ENCODE measurements at places on chromosomes 11 and 22.

GRCh38 chr11:25094085-25094802, 597.4 kb downstream of the LUZP2 start:
- DNase-seq, result no peak
- H3K27ac ChIP-seq, result no peak overlapping the region

GRCh38 chr22:43296276-43296902, 46.8 kb downstream of the SCUBE1 start:
- no peak for DNase-seq
- H3K36me3 ChIP-seq, result no peaks in the 10 kb centered on the region
- H3K27me3 ChIP-seq, result no peaks in the 10 kb centered on the region
- H3K27ac ChIP-seq, result no peak overlapping the region
- no peak overlapping the region for H3K4me3 ChIP-seq

- DNase-seq, result no peak
- no peaks in the 10 kb centered on the region for H3K36me3 ChIP-seq
- no peaks in the 10 kb centered on the region for H3K4me1 ChIP-seq
- peaks cover 12% of the 10 kb centered on the region for H3K27me3 ChIP-seq
- no peak overlapping the region for H3K27ac ChIP-seq
- no peak overlapping the region for H3K4me3 ChIP-seq
Measured at GRCh38 chr11:83818349-83818748, 532.2 kb upstream of the CCDC90B start.

DNA sequence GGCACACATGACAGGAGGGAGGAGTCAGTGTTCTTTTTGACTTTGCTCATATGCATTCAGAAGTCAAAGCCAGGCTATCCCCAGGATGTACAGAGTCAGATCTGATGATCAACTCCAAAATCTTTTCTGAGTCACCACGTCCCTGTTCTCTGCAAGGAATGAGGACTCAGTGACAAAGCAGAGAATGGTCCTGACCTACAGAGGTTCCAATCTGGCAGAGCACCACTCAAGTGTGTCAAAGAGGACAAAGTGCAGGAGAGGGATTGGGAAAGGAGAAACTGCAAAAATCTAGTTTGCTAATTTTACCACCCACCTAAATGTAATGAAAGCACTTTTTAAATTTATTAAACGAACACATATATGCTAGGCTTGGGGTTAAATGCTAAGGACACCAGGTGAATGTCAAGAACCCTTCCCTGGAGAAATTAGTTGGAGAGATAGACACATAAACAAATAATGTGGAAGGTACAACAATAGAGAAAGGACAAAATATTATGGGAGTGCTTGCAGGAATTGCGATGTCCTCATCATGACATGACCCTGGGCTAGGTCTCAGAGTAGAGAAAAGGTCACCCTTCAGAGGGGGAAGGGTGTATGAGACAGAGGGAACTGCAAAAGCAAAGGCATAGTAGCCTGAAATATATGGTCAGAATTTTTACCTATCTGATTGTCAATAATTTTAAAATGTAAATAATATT, 56.3 kb downstream of the MTNR1B start:
- H3K36me3 ChIP-seq, result no peaks in the 10 kb centered on the region
- no peak overlapping the region for H3K4me3 ChIP-seq
- H3K27me3 ChIP-seq, result peaks cover 5% of the 10 kb centered on the region
- no peak for DNase-seq
- H3K4me1 ChIP-seq, result no peaks in the 10 kb centered on the region

GRCh38 chr11:59102259-59102765, 4.7 kb upstream of the FAM111B start:
- DNase-seq, result peak; percentile 74
- H3K27ac ChIP-seq, result no peak overlapping the region
- peaks cover 76% of the 10 kb centered on the region for H3K27me3 ChIP-seq
- H3K4me1 ChIP-seq, result peaks cover 31% of the 10 kb centered on the region
- H3K4me3 ChIP-seq, result peak overlapping the region; percentile 69
- peaks cover 4% of the 10 kb centered on the region for H3K36me3 ChIP-seq

DNA sequence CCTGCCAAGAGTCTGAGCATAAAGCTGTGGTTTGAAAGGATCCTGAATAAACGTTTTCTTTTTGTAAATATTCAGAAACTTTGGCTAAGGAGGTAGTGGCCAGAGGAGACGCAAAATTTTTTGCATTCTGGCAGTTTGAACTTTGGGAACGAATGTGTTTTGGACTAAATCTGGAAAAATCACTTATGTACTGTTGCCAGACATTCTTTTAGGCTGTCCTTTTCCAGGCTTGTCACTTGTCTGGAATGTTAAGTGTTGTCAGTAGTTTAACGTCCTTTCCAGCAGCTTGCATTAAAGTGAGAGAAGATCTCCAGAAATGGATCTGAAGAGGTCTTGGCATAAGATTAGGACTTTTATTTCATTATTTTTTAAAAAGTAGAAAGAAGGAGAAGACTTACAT, 18.5 kb downstream of the SPECC1L start:
- peaks cover 60% of the 10 kb centered on the region for H3K4me1 ChIP-seq
- no peak overlapping the region for H3K4me3 ChIP-seq
- no peaks in the 10 kb centered on the region for H3K27me3 ChIP-seq
- no peak overlapping the region for H3K27ac ChIP-seq
- DNase-seq, result no peak

- no peak overlapping the region for H3K27ac ChIP-seq
- no peak overlapping the region for H3K4me3 ChIP-seq
- H3K36me3 ChIP-seq, result no peaks in the 10 kb centered on the region
- peaks cover 31% of the 10 kb centered on the region for H3K27me3 ChIP-seq
- no peak for DNase-seq
Measured at GRCh38 chr22:47878460-47878859, 1116.0 kb downstream of the TBC1D22A start.

DNA sequence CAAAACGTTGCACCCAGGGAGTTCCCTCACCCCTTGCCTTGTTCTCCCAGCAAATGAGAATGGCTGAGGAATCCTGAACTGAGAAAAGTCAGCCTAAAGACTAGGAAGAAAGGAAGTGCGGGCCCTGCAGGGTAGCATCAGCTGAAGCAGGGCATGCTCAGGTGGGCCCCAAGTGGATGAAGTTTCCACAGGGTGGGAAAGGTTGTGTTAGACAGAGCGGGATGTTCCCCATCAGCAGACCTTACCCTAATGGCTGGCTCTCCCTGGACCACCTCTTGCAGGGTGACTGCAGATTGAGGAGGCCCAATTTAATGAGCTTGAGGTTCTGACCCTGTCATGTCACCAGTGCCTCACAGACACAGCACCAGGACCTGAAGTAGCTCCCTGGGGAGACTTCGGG, 81.5 kb upstream of the MYOD1 start:
- no peak overlapping the region for H3K27ac ChIP-seq
- H3K4me1 ChIP-seq, result no peaks in the 10 kb centered on the region
- no peaks in the 10 kb centered on the region for H3K27me3 ChIP-seq
- no peak for DNase-seq

- H3K4me1 ChIP-seq, result peaks cover 40% of the 10 kb centered on the region
- DNase-seq, result peak; percentile 45
- no peaks in the 10 kb centered on the region for H3K36me3 ChIP-seq
- no peak overlapping the region for H3K4me3 ChIP-seq
Measured at GRCh38 chr11:78420255-78420764, 2.7 kb upstream of the GAB2 start.

DNA sequence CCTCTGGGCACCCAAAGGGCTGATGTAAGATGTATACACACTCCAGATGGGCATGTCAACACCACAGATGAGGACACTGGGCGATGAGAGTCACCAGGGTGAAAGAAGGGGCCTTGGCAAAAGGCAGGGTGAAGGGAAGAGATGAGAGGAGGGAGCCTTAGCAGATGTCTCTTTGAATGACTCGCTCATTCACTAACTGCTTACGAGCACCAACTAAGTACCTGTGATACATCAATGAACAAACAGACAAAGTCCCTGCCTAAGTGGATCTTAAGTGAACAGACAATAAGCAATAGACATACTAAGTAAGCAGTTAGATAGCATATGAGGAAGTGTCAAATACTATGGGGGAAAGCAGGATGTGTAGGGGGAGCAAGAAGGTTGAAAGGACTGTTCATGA, 7.5 kb downstream of the ME3 start:
- no peak overlapping the region for H3K27ac ChIP-seq
- peaks cover 5% of the 10 kb centered on the region for H3K4me1 ChIP-seq
- no peak overlapping the region for H3K4me3 ChIP-seq
- DNase-seq, result no peak
- H3K27me3 ChIP-seq, result peaks cover 30% of the 10 kb centered on the region

DNA sequence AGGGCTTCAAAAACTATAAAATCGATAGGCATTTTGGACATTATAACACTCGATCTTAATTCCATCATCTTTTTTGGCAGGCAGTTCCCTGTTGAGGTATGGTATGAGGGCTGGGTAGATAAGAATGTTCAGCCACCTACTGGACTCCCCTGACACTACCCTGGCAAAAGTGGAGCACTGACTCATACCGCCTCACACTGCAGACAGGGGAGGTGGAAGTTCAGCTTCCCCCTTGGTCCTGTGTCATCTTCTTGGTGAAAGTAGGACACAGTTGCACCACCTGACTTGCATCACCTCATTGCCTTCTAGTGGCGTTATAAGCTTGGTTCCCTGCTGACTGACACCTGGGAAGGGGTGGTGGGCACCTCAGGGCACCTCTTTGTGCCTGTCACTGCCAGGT, 30.4 kb downstream of the PAAF1 start:
- DNase-seq, result no peak
- H3K36me3 ChIP-seq, result peaks cover 68% of the 10 kb centered on the region
- no peak overlapping the region for H3K4me3 ChIP-seq
- H3K27me3 ChIP-seq, result no peaks in the 10 kb centered on the region
- H3K4me1 ChIP-seq, result no peaks in the 10 kb centered on the region
- H3K27ac ChIP-seq, result no peak overlapping the region
